NCI-H1048 (cell line): ENCODE measurements at places on chromosomes 16 and 17.
A peak's percentile ranks its signal among the peaks of the same experiment; 100 is the strongest.

- peak; percentile 17 for DNase-seq
These were observed 786 bp upstream of the CACNA1G start for GRCh38 chr17:50559674-50560184.

DNA sequence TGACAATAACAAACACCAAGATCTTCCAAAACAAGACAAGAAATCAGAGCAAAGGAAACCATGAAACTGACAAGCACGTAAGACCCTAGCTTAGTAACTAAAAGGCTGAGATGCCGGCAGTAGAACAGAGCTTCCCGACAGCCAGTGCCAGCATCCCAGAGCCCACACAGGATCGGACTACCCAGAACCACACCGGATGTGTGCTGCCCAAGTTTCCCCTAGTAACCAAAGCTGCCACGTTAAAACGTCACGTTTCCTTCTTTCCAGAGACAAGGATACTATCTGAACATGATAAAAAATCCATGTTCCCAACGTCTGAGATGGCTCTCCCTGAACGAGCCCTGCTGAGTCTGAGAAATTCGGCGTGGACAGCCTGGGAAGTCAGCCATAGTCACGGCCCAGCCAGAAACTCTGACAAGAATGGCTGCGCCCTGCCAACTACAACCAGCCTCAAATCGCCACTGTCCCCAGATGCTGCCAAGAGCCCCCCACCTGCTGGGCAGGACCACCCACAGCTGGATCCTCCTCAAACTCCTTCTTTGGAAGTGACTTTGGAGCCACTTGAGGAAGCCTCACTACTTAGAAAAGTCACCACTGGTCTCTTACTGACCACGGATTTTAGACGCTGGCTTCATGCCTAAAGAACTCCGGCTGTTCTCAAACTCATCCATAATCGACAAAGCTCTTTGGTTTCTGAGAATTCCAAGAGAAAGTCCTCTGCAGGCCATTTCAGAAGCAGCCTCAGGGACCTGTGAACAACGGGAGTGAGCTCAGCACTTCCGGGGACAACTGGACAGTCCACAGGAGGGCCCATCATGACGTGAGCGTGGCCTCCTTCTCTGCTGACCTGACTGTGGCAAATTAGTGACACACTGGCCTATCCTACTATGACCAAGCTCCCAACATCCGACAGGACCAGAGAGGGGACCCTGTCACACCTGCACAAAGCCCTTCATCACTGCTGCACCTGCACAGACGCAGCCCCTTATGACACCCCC lies 16.7 kb downstream of the CCDC57 start:
- DNase-seq: no peak

DNA sequence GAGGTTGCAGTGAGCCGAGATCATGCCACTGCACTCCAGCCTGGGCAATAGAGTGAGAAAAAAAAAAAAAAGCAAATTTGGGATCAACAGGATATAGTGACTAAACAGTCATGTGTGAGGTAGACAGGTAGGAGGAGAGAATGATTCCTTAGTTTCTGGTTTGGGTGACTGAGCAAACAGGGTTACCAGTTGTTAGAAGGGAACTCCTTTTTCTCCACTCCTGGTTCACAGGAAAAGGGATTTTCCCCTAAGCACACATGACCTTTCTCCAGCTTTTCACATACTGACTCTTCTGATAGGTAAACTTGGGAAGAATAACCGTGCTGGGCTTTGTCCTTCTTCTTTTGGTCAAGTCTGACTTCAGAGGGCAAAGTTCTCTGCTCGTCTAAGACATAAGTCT lies 17.3 kb upstream of the WSCD1 start:
- DNase-seq: no peak

DNA sequence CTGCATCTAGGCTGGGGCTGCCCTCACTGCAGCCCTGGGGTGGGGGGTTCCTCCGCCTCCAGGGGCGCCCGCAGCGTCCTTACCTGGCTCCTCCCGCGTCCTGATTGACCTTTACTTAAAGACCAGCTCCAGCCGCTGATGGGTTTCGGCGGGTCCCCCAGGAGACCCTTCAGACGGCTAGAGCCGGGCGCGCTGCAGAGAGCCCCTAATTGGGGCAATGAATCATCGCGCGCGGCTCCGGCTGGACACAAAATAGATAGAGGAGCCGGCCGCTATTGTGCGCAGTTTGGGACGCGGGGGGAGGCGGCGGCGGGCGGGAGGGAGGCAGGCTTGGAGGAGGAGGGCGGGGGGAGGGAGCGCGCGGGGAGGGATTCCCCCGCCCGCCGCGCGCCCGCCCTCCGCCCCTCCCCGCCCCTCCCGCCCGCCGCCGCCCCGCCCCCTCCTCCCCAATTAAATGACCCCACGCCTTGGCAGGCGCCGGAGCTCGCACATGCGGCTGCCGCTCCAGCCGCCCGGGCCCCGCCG lies 56.5 kb upstream of the CIBAR2 start:
- DNase-seq: no peak

- DNase-seq: no peak
These were observed 142.7 kb upstream of the GNAO1 start for GRCh38 chr16:56048425-56049105.

DNA sequence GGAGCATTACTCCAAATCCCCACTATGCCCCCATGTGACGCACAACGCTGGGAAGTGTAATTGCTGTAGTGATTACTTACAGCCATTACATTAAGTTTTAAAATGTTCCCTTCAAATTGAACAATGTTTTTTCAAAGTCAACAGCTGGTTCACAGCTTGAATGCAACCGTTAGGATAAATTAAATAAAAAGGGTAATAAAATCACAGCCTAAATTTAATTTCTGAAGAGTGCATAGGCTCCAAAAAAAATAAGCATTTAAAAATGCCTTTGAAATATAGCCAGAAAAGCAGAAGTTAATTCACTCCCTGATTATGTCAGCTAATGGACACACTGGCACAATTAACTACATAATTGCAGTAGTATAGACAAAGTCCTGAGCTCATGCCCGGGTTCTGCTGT lies 50.5 kb upstream of the KDM8 start:
- no peak for DNase-seq

- DNase-seq: no peak
These were observed 4.3 kb upstream of the ADGRG1 start for GRCh38 chr16:57624044-57624688.

- DNase-seq: no peak
These were observed 22.5 kb upstream of the SLC35B1 start for GRCh38 chr17:49730078-49730784.

DNA sequence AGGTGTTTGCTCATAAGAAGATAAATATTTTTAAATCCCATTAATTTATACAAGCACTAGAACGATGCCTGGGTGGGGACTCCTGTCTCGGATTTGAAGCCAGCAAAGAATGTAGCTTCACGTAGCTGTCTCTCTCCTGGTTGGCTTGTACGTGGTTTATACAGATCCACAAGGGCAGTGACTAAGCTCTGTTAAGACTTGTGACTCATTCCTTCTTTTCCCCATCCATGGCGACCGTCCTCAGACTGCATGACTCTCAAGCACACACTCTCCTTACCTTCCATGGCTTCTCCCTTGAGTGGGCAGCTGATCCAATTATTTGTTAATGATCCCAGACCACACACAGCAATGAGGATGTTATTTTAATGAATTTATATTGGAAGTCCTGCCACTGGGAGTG lies 679.7 kb upstream of the SOX9 start:
- DNase-seq: no peak
